Karpas-422 (cell line): ENCODE measurements at places on chromosomes 2 and 18.

DNA sequence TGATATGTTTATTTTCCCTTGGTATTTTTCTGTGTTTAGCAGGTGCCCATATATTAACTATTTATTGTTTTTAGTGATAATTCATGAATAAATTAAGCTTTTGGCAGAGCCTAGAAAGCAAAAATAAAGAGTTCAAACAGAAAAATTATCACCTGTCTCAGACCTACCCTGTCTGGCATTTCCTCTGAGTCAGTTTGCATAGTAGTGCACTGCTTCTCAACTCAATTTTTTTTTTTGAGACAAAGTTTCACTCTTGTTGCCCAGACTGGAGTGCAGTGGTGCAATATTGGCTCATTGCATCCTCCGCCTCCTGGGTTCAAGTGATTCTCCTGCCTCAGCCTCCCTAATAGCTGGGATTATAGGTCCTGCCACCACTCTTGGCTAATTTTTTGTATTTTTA, 793.9 kb downstream of the SUCLG1 start:
- DNase-seq, result no peak

GRCh38 chr2:178448968-178449661, 1.9 kb downstream of the PRKRA start:
- DNase-seq, result peak; percentile 49

- DNase-seq, result peak; percentile 87
Measured at GRCh38 chr2:225276207-225276606, 123.3 kb upstream of the NYAP2 start.

DNA sequence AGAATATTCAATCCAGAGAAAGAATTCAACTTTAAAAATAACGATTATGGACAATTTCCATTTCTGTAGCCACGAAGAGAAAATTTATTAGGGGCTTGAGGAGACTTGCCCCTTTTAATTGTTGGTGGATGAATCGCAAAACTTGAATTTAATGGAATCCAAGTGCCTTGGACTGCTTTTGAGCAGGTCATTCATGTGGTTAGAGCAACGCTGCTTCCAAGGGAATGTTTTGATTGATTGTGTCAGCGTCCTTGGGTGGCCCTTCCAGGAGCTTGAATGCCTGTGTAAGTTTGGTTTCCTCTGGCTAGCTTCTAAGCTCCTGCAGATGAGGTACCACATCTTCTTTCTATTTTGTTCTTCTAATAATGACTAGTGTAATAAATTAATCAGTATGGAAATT, 213.4 kb downstream of the LTBP1 start:
- DNase-seq, result no peak

DNA sequence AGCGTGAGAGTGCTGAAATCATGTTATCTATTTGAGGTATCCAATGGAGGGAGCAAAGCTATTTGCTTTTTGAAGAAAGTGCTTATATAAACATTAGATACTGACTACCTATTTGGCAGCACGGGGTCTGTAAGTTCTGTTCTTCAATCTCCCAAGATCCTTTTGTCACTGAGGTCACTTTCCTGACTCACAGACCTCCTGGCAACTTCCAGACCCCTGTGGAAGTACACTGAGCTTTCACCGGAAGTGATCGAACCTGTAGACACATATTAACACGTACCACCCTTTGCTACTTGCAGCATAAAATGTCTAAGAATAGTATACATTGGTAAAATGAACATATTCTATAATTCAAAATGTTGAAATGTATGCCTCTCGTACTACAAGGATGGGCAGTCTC, 452.6 kb upstream of the ST6GAL2 start:
- no peak for DNase-seq

GRCh38 chr2:20433249-20433648, 13.6 kb upstream of the RHOB start:
- DNase-seq, result no peak

DNA sequence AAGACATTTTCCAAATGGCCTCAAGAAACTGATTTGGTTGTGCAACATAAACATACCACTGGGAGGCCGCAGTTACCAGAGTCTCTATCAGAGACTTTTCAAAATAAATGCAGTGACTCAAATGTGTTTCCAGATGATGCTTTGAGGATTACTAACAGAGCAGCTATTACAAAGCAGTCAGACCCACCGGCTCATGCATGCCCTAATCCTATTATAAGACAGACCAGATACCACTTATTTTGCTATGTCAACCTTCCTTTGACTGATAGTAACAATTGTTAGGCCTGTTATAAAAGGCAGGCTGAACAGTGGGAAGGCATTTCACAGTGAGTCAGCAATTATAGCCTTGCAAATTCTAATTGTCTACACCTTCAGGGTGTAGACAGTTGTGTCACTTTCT, 217.7 kb downstream of the LRRTM1 start:
- DNase-seq, result no peak

DNA sequence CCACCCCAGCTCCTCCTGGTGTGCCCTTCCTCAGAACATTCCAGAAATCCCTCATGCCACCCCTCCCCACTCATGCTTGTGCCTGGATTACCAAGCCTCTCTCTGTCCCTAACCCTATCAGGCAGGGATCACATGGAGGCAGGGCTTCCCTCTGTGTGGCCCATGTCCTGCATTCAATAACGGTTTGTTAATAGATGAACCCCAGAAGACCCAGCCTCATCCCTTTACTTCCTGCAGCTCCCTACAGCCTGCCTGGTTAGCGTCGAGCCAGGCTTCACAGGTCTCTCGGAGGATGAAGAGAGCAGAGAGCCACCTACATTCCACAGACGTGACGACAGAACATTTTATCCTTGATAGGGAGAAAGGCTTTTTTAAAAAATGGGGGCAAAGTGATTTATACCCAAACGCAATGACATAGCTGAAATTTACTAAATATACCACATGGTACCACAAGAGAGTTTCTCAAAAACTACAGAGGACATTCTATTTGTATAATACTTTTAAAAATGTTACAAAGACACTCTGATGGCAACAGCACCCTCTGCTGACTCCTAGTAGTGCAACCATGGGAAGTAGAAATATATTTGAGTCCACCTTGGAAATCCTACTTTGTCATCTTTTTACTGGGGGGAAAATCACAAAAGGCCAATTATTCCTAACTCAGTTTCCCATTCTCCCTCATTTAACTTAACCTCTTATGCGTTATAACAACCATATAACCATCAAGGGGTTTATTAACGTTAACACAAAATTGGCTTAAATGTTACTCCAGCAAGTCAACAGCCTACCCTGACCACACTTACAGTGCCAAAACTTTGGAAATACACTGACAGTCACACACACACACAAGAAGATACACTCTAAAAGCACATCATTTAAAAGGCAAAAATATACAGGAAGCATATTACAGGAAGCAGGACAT, 30.7 kb downstream of the FBXO15 start:
- peak; percentile 75 for DNase-seq

- DNase-seq, result no peak
Measured at GRCh38 chr2:135773917-135774316, 32.3 kb downstream of the UBXN4 start.

GRCh38 chr2:134441153-134441863, 187.4 kb downstream of the MGAT5 start:
- no peak for DNase-seq

GRCh38 chr18:832085-832681, 20.1 kb upstream of the YES1 start:
- DNase-seq, result no peak

DNA sequence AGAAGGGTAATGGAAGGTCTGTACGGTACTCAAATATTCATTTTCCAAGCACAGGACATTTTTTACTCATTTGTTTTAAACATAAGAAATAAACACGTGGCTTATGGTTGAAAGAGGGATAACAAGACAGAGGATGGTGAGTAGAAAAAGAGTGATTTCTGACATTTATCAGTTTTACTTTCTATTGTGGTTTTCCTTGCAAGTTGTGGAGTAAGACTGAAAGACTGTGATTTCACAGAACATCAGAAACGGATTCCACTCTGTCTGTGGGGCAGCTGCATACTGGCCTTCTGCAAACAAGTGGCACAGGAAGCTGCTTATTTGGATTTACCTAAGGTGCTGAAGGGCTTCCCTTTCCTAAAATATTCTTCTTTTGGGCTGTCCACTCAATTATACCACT, 122.2 kb upstream of the ITGB6 start:
- no peak for DNase-seq

DNA sequence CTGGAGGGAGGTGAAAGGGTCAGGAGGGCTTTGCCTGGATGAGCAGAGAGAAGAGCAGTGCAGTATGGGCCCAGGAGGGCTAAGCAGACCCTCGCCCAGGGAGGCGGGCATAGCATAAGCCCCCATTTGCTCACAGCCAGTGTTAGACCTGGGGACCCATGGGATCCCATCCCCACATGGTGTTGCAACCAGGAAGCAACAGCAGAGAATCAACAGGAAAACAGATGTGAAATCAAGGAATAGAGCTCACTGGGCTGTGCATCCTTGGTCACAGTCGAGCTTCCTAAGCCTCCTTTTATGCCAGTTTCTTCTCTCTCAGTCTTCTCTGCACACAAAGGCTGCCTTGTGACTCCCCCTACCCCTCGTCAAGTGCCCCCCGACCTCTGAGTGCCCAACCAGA, 19.9 kb downstream of the ASB18 start:
- DNase-seq, result no peak

GRCh38 chr18:56748698-56749268, 97.6 kb downstream of the WDR7 start:
- DNase-seq, result peak; percentile 72

DNA sequence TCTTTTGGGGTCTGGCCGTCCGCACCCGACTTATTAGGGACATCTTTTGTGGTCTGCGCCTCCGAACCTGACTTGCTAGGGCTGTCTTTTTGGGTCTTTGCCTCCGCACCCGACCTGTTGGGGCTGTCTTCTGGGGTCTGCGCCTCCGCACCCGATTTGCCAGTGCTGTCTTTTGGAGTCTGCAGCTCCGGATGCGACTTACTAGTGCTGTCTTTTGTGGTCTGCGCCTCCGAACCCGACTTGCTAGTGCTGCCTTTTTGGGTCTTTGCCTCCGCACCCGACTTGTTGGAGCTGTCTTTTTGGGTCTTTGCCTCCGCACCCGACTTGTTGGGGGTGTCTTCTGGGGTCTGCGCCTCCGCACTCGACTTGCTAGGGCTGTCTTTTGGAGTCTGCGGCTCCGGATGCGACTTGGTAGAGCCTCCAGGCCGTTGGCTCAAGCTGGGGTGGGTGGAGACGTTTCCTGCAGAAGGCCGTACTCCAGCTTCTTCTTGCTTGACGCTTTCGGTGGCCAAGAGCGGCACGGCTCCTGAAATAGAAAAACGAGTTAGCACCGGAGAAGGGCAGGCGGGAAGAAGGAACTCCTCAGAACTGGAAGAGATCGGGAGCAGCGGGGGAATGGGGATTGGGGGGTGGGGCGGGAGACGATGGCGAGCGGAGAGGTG, 498 bp downstream of the TGOLN2 start:
- DNase-seq, result peak; percentile 90

DNA sequence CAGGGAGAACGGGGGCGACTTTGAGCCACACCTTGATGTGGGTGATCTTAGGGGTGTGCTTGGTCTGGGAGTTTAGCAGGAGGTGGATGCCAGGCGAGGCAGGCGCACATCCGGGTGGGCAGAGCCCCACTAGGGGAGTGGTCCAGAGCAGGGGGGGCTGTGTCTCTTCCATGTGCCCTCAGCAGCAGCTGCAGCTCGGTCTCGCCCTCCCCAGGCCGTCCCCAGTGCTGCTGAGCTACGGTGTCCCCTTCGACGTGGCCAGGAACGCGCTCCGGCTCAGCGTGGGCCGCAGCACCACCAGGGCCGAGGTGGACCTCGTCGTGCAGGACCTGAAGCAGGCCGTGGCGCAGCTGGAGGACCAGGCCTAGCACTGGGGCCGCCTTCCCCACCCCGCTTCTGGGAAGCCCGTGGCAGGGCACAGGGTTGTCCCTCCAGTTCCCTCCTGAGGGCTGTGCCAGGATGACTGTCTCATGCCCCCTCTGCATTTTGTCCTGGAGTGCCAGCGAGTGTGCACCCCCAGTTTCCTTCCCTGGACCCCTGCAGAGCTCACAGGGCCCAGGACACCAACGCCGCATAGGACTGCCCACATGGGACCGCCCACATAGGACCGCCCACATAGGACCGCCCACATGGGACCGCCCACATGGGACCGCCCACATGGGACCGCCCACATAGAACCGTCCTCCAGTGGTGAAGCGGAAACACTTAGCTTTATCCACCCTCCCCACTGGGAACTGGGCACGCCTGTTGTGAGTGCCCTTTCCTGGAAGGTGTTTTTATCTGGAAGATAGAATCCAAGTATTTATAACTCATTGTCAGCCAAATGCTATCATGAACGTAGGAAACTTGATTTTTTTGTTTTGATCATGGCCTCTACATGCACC, 1.9 kb upstream of the ESPNL start:
- peak; percentile 92 for DNase-seq

GRCh38 chr2:215530191-215530968, 94.5 kb upstream of the FN1 start:
- no peak for DNase-seq

DNA sequence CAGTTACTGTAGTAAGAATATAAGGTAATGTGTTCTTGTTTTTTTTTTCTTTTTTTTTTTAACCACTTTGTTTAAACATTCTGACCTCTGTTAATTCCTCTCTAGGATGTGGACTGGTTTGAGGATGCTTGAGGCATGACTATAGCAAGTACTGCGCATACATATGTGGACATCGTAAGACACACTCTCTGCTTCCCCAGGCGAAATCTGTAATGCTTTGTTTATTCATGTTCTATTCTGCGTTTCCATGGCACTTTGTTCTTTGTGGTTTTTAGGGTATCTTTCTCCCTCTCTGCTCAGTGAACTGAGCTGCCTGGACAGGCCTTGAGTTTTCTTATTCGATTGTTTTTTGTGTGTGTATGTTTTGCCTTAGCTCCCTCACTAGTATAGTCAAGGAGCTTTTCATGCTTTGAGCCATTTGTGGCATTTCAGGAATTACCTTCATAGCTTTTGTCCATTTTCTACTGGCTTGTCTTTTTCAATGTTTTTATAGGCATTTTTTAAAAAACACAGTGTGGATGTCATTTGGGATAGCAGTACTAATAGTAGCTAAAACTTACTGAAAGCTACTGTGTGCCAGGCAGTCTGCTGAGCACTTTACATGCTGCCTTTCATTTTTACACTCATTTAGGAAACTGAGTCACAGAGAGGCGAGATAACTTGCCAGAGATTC, 1.9 kb upstream of the SH3BP4 start:
- DNase-seq, result no peak

DNA sequence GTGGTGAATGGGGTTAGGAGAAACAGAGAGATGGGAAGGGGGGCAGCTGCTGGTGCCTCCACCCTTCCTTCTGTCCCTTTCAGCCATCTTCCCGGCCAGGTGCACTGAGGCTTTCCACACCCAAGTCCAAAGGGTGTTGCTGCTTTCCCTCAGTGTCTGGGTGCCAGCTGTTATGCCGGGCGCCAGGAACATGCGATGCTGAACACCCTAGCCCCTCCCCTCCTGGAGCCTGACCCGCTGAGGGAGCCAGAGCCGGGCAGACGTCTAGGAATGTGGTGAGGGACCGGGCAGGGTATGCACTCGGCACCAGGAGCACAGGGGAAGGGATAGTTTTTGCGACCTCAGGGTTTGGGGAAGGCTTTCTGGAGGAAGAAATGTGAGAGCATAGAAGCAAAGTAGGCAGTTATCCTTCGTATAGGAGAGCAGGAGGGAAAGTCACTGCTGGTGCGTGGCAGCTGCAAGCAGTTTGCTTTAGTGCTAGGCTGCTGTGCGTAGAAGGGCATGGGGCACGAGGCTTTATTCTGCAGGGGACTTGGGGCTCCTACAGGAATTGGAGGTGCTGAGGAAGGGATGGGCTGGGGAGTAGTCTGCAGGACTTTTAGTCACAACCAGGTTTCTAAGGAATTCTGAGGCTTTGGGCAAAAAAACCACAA, 147.7 kb downstream of the TSN start:
- DNase-seq, result no peak
